Activated naive CD8-positive, alpha-beta T cell treated with anti-CD3 and anti-CD28 coated beads, Interleukin-2, amount 10 ng/mL, durations not matched to agents 7 days and 5 days (primary cell): ENCODE measurements at places on chromosomes 2 and 18.

DNA sequence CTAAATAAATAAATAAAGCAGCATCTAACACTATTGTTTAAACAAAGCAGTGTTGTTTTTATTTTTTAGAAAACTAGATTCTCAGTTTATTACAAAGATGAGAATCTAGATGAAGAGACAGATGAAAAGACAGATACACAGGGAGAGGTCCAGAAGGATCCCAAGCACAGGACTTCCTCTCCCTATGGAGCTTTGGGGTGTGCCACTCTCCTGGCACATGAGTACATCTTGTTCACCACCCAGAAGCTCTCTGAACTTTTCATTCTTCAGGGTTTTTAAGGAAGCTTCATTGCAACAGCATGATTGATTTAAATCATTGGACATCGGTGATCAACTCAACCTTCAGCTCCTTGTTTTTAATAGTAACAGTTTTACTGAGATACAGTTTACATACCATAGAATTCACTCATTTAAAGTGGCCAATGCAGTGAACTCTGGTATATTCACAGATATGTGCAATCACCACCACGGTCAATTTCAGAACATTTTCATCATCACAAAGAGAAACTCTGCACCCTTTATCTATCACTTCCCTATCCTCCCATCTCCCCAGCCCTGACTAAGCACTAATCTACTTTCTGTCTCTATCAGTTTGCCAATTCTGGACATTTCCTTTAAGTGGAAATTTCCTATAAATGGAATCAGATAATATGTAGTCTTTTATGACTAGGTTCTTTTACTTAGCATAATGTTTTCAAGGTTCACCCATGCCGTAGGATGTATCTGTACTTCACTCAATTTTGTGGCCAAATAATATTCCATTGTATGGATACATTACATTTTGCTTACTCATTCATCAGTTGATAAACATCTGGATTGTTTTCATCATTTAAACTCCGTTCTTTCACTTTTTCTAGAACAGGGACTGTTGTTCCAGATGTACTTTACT is 62.3 kb upstream of the ZFP36L2 start:
- no peak for DNase-seq

GRCh38 chr18:56659111-56659510 is 8.0 kb downstream of the WDR7 start:
- DNase-seq = no peak

DNA sequence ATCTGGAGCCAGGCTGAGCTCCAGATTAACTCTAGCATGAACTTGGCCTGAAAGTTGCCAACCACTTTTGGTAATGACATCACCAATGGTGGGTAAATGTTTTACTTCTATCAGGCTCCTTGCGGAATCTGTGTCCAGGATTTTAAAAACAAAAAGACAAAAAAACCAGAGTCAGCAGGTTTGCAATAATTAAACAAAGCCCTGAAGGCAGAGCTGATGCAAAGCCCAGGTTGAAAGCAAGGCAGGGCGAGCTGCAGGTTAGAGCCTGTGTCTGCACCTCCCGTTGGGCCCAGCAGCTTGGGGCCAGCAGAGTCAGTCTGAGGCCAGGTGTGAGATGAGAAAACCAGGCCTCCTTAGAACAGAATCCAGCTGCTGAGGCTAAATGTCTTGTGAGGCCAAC is 29.1 kb upstream of the ALK start:
- no peak for DNase-seq

GRCh38 chr18:46319783-46320182 is 215.6 kb downstream of the HAUS1 start:
- no peak for DNase-seq
